Stimulated activated CD4-positive, alpha-beta T cell treated with anti-CD3 and anti-CD28 coated beads, Interleukin-1b, Interleukin-23, amount 100 ng/mL, for 24 hours (primary cell): ENCODE measurements at places on chromosomes 11 and 22.

- no peak for DNase-seq
Observed at GRCh38 chr22:38124236-38124974, 13.9 kb upstream of the BAIAP2L2 start.

GRCh38 chr11:113805640-113806039 lies 26.0 kb downstream of the CLDN25 start:
- no peak for DNase-seq

- DNase-seq = no peak
Observed at GRCh38 chr11:27535103-27535502, 28.5 kb upstream of the LIN7C start.

DNA sequence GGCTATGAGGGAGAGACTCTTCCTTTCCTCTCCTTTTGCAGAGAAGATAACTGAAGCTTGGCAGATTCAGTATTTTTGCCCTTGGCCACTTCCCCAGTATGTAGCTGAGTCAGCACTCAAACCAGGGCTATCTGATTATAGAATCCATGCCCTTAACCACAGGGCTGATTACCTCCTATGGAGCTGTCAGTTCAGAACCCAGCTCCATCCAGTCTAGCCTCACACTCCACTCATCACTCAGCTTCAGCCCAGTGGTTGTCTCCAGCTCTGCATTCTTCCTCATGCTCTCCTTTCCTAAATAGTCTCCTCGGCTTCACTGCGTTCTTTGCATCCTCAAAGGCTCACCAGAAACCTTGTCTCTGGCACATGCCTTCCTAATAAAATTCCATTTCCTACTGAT lies 151.6 kb upstream of the BLID start:
- DNase-seq = no peak

DNA sequence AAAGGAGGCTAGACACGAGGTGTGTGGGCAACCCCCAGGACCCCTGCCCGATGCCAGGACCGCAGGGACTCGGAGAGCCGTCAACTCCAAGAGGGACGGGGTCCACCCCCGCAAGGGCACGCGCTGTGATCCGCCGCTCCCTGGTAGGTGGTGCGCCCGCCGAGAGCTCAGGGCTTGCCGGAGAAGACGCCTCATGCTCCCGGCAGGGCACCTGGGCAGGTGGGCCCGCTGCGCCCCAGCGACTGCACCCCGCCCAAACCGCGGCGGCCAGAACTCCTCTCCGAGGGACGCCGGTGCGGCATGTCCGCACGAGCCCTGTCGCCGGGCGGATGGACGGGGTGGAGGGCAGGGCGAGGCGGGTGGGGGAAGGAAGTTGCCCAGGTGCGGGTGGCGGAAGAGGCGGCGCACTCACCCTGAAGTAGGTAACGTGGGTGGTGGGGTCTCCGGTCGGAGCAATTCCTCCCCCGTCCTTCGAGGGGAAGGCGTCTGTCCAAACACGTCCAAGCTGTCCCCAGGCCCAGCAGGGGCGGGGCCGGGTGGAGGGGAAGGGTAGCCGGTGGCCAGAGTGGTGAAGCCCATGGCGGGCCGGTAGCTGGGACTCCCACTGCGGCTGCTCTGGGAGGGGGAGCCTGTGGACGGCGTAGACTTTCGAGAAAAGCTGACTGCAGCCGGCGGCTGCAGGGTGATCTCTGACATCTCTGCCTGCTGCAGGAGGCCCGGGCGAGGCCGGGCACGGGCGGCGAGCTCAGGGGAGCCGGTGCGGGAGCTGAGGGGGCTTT lies 37.2 kb downstream of the IGSF9B start:
- no peak for DNase-seq

DNA sequence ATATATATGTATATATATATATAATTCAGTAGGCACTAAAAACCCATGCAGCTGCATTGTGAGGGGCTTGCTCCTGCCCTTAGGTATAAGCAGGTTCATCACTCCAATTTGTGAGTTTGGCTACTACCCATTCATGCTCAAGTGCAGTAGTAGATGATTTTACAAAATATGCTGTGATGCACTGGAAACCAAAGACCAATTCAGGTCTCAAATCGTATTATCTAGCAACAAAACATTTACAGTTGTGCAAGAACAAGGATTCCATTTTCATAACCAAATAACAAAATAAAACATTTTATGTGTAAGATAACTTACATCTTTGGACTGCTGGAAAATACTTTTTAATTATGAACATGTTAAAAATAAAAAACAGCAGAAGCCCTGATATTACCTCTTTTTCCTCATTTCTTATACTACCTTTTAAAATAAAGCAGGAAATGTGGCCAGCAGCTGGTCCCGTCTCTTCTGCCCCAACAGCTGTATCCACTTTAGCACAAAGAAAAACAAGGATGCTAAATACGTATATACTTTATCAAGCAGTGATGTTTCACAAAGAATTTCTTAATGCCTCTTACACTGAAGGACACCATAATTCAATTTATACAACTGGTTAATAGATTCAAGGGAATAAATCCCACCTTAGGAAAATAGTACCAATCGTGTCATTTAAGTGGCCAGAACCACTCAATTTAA lies 2.8 kb downstream of the CREBZF start:
- DNase-seq = no peak

DNA sequence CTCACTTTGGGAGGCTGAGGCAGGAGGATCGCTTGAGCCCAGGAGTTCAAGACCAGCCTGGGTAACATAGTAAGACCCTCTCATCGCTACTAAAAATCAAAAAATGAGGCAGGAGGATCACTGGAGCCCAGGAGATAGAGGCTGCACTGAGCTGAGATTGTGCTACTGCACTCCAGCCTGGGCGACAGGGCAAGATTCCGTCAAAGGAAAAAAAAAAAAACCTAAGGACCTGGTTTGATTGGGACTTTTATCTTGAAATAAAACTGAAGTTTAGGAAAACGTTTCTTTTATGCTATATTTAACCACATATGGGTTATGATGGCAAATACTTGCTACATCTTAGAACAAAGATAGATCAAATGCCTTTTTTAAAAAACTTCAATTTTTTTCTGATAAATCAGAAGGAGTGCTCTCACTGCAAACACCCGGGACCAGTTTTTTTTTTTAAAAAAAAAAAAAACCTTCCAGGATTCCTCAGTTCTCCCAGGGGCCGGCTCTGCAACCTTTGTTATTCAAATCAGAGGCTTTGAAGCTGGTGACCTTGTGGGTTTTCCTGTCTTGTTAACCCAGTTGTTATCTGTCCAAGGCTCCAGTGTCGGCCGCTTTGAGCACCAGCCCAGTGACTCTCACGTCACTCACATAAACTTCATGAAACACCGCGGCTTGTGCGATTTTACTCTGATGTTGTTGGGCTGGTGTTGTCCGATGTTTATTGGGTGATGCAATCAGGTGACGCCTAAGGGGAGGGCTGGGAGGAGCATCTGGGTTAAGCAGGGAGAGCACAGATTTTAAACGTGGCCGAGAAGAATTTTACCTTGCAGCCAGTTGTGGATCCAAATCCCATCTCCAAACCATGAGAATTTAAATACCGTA lies 24.7 kb upstream of the SLC22A12 start:
- DNase-seq = no peak

DNA sequence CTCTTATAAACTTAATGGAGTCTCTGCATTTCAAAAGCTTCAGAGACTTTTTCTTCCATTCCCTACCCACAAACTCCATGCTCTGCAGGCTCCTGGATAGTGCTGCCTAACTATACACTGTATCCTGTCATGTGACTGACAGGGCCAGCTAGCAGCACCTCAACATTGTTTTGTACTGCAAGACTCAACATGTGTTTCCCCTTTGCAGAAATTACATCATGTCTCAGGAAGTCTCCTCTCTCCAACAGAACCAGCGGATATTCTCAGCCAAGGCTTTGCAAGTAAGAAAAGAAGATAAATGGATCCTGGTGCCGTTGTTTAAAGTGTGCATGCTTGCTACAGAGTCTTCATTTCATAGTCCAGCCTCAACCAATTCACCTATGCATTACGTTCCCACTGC lies 164.0 kb upstream of the UBASH3B start:
- DNase-seq = no peak

GRCh38 chr11:79229047-79229446 lies 211.8 kb downstream of the TENM4 start:
- no peak for DNase-seq

DNA sequence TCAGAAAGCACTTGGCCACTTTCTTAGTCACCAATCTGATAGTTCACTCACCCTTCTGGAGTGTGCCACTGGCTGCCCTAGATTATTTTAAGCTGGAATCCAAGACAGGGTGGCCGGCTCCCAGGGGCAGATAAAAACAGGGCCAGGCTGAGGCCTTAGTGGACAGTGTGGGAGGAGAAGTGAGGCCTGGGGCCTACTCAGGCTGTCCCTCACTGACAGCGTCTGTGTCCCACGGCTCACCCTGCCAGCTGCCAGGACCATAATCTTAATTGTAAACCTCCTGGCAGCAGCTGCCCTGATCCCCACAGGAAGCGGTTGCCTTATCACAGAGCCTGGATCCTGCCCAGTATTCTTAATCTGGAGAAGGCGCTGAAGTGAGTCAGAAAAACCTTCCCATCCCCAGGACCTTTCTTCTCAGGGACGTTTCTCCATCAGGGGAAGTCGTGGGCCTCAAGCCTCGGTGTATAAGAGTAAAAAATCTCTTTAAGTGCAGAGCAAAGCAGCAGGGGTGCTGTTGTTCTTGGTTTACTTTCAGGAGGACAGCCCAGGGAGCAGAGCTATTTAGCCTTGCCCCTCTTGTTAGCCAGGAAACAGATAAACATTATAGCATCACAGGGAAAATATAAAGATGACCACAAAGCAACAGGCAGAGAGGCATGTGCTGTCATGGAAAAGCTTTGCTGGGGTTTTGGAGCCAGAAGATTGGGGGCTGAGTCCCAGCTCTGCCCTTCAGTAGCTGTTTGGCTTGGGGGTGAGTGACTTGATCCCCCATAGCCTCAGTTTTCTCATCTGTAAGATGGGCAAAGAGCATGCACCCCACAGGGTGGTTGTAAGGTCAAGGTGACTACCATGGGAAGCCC lies 39.6 kb downstream of the TSPAN18 start:
- DNase-seq = no peak

DNA sequence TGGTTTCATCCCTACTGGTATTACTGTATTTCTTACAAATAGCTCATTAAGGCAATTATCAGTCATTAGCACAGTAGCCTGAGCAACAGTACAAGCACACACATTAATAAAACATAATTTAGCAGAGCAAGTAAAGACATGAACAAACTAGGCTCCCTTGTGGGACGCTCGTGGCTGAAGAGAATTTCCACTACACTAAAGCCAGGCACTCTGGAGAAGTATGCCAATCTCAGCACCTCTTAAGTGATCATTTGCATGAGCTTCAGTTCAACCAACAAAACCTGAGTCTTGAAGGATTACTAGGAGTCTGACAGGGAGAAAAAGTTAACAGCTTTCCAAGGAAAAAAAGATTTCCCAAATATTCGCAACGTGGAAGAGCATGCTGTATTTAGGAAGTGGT lies 109.1 kb downstream of the LARGE1 start:
- DNase-seq = no peak

DNA sequence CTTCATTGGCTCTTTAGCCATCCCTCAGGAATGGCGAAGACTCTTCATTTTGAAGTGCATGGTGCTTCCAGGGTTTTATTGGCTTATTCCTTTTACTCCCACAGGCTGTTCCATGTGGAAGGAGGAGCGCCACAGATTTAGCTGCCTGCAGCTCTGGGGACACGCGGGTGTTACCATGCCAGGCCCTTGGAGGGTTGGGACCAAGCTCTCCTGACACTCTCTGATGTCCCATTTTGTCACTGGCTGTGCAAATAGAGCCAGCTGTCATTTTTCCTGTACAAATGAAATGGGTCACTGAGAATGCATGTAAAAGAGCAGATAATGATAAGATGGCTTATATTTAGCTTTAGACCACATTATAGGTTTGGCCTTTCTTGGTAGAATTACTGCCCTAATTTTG lies 9.2 kb downstream of the THYN1 start:
- DNase-seq = no peak

DNA sequence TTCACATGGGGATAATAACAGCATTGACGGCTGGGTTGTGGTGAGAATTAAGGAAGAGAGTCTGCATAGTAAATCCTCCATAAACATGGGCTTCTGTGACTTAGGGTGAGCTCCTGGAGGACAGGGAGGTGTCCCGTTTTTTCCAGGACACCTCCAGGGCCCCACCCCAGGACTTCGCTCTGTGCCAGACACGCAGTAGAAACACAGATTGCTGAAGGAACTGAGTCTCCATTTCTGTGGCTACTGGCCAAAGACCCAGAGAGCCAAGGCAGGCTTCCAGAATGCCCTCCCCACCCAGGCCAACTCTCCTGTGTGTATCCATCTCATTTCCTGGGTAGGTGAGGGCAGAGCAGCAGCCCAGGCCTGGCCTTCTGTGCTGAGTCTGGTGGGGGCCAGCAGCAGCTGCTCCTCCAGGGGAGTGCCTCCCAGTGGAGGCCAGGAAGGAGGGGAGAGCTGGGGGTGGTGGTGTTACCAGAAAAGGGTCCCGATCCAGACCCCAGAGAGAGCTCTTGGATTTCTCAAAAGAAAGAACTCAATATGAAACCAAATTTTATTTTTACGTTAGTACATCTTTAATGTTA lies 9.5 kb upstream of the RFPL3 start:
- no peak for DNase-seq

GRCh38 chr11:67648140-67648795 lies 2.3 kb downstream of the ACY3 start:
- peak; percentile 28 for DNase-seq

- no peak for DNase-seq
Observed at GRCh38 chr22:47218671-47219070, 456.2 kb downstream of the TBC1D22A start.

DNA sequence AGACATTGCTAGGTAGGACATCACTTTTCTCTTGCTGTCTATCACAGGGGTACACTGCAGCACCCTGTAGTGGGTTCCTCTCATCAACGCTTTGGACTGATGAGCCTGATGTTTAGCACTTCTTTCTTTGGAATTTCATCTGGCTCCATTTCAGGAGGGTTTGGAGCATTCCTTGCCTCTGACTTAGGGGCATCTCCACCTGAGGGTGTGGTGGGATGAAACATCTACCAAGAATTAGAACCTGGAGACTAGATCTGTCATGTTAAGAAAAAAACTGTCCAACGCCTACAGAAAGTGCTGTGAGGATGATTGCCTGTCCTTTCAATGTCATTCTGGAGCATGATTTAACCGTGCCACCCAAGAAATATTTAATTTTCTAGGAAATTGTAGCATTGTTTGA lies 648.4 kb downstream of the ETS1 start:
- DNase-seq = no peak

DNA sequence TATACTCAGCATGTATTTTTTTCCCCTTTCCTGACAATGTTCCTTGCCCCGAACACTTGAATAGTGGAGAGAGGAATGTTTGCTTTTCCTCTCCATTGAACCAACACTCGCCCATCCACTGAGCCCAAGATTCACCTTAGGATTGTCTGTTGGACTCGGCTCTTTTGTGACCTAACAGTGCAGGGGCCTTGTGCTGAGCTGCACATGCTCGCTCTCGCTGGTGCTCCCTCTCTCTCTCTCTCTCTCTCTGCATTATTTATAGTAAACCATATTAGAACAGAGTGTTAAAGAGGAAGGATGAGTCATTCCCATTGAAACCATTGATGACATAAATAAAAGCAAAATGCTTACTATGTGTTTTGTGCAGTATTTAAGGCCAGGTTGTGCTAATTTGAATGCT lies 20.7 kb downstream of the ZBTB16 start:
- DNase-seq = no peak

GRCh38 chr11:394034-394857 lies at the start of gene PKP3:
TSS of gene PKP3 (plus strand) at chr11:394209. CDS start at chr11:394293, 84 bp downstream.
- no peak for DNase-seq

GRCh38 chr11:88164806-88165585 lies 10.2 kb downstream of the RAB38 start:
- no peak for DNase-seq
